ENCODE measurements at places on chromosomes 5 and 9. TPM values are rescaled to one million over a fixed set of nuclear protein-coding genes. Genes with fewer than 3 reads are reported as not detected.

DNA sequence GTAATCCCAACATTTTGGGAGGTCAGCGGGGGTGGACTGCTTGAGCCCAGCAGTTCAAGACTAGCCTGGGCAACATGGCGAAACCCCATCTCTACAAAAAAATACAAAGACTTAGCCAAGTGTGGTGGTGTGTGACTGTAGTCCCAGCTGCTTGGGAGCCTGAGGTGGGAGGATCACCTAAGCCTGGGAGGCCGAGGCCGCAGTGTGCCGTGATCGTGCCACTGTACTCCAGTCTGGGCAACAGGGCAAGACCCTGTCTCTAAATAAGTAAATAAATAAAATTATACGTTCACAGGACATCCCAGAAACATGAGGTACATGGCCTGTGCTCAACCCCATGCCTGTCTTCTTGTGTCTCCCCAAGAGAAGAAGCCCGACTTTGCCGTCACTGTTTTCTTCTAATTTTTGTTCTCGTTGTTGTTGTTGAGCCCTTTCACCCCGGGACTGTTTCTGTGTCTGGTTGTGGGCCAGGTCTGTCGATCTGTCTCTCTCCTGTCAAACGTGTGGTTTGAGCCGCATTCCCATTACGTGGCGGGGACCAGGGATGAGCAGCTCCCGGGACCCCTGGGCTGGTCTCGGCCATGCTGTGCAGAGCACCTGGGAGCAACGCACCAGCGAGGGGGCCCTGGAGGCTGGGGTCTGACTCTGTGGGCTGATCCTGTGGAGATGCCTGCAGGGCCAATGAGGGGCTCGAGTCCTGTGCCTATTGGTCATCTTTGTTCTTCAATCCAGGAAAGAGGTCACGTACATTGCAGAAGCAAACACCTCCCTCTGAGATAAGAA is 32.2 kb downstream of the NACC2 start:
- DNase-seq = no peak

DNA sequence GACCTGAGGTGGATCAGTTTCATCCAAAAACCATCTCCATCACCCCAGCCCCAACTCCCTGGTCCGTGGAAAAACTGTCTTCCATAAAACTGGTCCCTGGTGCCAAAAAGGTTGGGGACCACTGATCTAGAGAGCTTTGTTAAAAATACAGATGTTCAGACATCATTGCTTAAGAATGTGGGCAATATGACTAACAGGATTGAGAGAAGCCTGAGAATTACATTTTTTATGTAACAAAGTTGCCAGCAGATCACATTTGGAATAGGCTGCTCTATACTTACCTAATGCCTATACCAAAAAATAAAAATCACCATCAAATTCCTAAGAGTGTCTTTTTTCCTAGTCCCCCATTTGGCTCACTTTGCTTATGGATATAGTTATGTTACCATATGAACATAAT is 143.3 kb downstream of the RAPGEF6 start:
- DNase-seq = no peak

GRCh38 chr5:41083306-41083705 is 12.2 kb upstream of the MROH2B start:
- DNase-seq = no peak

Gene ZNF462
- 159 TPM for total RNA-seq

Gene GGTA1
- total RNA-seq = not detected
